GDM1 (cell line): ENCODE measurements at places on chromosomes 1 and 21.

DNA sequence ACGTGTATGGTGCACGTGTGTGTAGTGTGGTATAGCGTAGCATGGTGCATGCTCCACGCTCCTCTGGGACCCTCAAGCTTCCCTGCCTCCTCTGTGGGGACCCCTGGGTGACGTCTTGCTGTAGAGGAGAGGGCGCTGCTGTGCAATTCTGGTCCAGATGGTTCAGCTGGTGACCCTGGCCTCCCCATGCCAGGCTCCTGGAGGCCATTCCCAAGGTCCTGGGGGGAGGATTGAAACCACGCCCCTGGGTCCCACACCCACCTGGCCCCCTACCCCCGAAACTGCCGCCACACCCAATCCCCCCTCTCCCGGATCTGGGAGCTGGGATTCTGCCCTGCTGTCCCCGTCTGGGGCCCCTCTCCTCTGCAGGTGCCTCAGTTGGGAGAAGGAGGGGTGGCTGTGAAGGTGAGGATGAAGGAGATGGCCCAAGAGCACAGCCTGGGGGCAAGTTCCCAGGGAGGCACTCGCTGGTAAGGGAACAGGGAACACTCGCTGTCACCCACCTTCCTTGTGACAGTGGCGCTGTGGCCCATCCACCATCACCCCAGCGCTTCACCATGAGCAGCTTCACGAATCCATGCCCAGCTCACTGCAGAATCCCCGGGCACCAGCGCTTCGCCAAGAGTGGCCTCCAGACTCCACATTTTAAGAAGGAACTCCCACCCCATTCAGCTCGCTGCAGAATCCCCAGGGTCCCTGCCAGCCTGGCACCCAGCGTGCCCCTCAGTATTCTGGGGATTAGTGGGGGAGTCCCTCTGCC, 38.0 kb downstream of the WDR4 start:
- no peak for DNase-seq

DNA sequence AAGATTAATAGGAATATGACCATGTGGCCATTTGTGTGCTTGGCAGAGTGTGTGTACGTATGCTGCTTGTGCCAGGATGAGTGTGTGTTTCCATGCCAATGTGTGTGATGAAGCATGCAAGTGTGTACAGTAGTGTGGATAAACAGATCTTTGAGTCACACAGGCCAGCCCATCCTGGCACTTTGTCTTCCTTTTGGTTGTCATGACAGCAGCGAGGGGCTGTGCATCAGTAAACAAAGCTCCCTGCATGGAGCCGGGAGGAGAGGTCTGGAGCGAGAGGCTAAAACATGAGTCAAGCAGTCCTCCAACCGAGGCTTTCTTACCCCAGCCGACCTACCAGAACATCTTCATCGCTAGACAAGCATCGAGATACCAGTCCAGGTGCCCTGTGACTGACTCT, 221.2 kb downstream of the CACNA1E start:
- DNase-seq, result no peak

DNA sequence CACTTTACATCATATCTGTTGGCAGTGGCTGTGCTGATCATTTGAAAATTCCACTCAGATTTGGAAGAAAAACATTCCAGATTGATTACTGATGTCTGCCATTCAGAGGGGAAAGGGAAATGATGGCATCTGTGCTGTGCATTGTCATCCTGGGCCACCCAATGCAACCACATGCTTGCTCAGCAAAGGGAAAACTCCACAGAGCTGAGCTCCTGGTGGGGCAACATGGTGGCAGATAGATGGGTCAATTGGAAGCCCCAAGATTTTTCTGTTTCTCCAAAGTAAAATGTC, 11.8 kb downstream of the OXCT2 start:
- DNase-seq, result no peak

DNA sequence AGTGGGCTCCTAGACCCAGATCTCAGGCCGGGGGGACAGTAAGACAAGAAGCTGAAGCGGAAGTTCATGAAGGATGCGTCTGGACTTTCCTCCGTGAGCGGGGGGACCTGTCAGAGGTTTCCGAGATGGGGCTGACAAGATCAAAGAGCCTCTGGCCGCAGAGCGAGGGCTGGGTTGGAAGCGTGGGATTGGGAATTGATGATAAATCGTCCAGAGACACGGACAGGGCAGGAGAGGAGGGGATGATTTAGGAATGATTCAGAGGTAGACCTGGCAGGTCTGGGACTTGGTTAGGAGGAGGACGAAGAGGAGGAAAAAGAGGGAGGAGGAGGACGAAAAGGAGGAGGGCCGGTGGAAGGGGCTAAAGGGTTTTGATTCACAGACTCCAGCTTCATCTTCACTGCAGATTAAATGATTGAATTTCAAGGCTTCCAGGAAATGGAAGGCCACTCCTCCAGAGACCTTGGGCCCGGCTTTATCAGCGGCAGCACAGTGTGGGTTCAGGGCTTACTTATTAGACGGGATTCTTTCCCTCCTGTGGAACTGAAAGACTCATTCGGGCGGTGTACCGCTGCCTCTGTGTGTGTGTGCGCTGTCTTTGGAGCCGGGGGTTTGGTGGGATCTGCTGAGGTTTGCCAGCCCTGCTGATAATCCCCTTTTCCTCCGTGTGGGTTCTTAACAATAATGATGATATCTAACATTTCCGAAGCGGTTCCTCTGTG, 85.7 kb upstream of the SLC45A1 start:
- DNase-seq, result no peak

GRCh38 chr1:87330057-87330884, 1.6 kb downstream of the LMO4 start:
- no peak for DNase-seq

DNA sequence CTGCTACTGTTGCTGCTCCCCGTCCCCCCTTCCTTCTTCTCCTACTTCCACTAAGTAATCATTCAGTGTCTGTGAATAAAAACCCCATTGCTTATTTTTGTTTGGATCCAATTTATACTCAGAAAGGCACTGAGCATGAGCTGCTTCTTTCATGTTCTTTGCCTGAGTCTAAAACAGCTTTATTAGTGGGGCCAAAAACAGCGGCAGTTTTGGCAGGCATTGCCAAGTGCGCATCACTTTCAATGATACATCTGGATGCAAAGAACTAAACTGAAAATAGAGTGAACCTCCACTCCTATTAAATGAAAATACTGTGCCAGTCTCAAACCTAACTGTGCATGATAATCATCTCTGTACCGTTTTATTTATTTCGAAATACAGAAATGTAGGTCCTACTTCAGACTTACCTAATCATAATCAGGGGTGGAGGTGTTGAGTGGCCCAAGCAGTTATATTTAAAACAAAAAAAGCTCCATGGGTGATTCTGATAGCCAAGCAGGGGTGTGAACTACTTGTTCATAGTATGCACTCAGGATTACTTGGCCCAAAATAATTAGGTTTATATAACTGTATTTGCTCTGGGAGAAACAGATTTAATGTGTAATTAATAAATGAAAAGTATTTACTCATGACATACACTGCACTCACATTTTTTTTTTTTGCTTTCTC, 48.4 kb downstream of the NEK7 start:
- no peak for DNase-seq

DNA sequence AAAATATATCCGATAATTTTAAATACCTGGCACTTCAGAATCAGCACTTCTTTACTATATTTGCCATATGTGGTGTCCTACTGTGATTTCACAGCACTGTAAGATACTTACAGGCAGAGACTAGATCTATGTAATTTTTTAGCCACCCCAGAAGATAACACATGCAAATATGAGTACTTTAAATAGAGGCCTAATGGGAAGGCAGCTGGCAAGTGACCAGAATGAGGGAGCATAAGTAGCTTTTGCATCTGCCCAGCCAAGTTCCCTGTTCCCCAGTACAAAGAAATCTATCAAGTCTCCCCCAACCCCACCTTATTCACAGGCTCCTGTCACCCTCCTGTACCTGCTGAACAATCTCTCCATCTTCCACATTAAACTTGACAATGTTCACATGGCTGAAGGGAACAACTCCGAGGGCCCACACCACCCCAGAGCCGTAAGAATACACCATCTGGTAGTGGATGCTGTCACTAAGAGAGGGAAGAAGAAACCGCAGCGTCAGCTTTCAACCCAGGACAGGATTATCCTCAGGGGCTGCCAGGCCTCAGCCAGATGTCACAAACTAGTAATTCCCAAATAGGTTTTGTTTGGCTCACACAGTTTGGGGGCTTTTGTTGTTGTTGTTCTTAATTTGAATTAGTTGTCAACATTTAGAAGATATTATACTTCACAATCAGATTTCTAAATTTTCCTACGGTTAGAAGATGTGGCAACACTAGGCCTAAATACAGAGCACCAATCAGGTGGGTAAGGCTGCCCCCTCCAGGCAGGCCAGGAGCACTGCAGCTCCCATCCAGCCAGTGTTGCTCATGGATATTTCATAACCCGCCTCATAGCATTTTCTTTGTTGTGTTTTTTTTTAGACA, 10.4 kb downstream of the EMC1 start:
- peak; percentile 2 for DNase-seq

DNA sequence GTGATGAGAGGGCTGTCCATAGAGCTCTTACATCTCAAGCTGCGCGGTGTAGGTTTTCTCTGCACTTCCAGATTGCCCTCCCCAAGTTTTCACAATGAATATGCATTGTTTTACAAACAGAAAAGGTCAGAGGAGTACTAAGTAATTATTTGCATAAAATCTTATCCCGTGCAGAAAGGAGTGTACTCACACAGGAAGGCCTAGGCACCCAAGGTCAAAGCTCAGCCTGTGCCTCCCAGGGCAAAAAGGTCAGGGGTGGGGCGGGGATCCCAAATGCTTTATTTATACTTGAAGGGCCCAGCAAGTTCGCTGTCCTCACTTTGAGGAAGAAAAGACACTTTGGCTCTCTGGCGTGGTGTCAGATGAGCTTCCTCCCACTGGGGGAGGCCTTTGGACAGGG, 10.3 kb upstream of the KCNE1 start:
- no peak for DNase-seq

DNA sequence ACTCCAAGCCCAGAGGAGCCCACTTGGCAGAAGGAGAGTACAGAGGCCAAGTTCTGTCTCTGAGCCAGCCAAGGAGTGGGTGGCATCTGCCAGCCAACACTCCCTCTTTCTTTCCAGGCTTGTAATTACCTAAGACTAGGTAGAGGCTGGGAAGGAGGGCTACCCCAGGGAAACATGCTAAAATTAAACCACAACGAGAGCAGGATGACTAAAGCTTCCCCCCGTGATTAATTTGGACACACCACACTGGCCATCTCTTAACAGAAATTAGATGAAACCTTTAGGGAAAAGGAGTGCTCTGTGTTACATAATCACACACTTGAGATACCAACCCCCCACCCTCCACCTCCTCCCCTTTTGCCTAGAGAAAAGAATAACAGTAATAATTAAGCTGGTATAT, 102.1 kb upstream of the ZC3H12A start:
- DNase-seq, result no peak

- DNase-seq, result no peak
These were observed 145.8 kb upstream of the ETS2 start for GRCh38 chr21:38659936-38660332.

DNA sequence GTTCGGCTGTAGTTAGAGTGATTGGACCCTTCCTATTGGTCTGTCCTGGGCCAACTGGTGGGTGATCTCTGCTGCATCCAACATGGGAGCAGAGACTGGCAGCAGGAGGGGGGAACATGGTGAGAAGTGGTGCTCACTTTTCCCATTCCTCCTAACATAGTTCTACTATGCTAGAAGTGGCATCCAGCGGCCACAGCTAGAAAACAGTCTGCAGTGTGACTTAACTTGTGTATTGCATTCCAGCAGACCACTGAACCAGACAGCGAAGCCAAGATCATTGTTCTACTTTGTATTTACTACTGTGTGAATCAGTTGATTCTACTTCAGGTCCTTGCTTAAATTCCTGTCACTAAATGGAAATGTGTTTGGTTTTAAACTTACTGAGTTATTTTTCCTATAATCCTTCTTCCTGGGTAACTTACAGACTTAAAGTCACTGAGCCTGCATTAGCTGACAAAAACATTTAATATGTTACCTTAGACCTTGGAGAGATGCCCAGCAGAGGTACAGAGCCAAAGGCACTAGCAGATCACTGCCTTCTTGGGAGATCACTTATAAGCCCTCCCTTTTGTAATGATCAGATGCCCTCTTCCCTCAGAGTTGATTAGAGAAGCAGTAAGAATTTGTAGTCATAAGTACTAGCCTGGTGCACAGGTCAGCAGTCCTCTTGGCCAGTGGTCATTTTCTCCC, 8.2 kb downstream of the FABP3 start:
- no peak for DNase-seq

DNA sequence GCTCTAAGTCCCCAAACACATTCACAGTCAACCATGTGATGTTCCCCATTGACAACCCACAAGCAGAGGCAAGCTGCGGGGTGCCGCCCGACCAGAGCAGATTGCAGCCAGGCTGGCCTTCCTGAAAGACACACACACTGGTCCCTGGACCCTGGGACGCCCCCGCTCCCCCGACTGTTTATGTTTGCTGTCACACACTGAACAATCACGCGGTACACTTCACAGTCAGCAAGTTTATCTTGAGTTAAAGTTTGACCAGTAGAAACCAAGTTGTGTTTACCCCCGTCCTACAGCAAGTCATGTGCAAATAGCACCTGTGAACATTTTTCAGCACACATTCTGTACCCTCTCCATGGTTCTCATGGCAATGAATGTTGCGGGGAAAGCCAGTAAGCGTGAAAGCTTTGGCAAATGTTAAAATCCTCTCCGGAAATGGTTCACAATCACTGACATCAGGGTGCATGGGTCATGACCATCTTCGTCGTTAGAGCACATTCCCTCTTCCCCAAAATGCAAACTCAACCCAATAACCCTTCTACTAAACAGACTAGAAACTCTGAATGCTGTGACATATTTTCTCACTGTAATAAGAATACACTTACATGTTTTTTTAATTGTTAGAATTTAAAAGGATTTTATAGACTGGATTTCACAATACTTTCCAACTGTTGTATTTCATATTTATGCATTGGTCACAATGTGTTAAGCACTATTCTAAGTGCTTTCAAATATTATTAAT, 33.3 kb upstream of the IRF2BP2 start:
- DNase-seq, result no peak

GRCh38 chr1:2086446-2087078, 36.4 kb downstream of the PRKCZ start:
- no peak for DNase-seq

GRCh38 chr1:246698466-246699094, 25.6 kb upstream of the SCCPDH start:
- no peak for DNase-seq

DNA sequence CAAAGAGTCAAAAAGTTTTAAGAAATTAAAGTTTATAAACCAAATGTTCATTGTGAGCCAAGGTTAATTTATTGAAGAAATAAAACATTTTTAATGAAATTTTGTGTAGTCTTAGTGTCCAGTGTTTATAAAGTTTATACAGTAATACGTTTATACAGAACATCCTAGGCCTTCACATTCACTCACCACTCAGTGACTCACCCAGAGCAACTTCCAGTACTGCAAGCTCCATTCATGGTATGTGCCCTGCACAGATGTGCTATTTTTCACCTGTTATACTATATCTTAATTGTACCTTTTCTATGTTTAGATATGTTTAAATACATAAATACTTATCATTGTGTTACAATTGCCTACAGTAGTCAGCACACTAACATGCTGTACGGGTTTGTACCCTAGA, 33.6 kb downstream of the TYW3 start:
- DNase-seq, result no peak

- DNase-seq, result no peak
These were observed 488.4 kb upstream of the ADGRL2 start for GRCh38 chr1:81312272-81312754.
